ENCODE measurements at places on chromosomes 6 and 20.
A peak's percentile ranks its signal among the peaks of the same experiment; 100 is the strongest.

- DNase-seq: no peak
Measured at GRCh38 chr6:72559555-72559954, 62.3 kb upstream of the KCNQ5 start.

GRCh38 chr6:36666826-36667591 lies 11.5 kb upstream of the CDKN1A start:
- no peak for DNase-seq

- no peak for DNase-seq
Measured at GRCh38 chr6:20705741-20706140, 171.5 kb downstream of the CDKAL1 start.

GRCh38 chr6:39599973-39600372 lies 125.2 kb downstream of the KIF6 start:
- DNase-seq: no peak

DNA sequence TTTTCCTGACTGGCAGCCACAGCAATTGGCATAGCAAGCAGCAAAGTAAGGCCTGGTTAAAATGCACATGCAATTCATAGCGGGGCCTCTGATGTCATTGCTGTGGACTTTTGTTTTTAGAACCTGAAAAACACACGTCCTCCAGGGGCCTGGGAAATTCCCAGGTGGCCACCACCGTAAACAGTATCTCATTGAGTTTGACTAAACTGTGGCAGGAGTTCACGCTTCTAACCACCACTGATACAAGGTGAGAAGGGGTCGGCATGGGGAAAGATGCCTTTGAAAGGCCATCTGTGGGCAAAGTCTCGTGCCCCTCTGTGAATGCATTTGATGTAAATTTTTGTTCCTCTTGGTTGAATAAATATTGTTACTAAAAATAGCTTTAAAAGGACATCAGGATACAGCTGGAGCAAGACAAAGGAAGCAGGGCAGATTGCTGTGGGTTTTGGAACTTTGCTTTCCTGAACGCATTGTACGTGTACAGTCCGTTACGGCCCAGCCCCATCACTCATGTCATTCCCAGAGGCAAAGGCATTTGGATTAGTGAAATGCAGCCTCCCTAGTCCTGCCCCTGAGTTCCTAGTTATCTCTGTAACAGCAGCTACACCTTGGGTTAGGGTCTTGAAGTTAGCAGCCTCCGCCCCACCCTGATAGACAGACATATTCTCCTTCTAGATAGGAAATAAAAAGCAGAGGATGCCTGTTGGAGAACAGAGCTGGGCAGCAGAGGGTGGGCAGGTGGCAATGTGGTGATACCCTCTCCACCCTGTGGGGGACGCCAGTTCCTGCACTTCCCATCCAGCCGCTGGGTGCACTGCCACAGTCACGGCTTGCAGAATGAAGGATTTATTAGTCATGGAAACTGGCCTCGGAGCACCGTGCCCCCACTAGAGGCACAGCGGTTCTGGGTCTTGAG lies 80.3 kb downstream of the ZDHHC14 start:
- DNase-seq: peak; percentile 36

DNA sequence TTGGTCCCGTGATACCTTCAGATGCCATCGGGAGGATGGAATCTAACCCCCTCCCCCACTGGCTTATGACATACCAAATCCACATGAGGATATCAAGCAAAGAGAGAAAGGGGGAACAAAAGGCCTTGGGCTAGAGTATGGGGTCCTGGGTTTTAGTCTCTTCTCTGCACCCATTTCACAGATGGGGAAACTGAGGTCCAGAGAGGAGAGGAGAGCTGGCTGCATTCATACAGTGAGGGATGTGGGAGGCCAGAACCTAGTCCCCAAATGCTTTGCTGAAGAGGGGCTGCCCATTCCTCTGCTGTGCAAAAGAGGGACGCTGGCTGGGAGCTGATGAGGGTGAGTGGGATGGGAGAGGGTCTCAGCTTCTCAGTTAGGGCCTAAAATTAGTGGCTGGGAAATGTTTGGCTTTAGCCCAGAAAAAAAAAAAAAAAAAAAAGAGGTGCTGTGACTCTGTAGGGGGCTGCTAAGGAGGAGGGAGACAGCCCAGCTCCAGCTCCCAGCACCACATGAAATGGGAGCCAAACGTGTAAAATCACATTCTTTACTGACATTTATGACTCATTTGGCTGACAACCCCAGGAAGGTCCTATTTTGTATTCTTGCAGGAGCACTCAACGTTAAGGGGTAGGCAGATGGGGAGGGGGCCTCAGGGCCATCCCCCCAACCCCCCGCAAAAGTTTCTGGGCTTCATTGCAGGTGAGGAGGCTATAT lies 11.9 kb downstream of the XKR7 start:
- no peak for DNase-seq

GRCh38 chr6:90388395-90388794 lies 91.8 kb upstream of the BACH2 start:
- DNase-seq: no peak

GRCh38 chr6:87501809-87502572 lies 29.2 kb downstream of the SLC35A1 start:
- no peak for DNase-seq

GRCh38 chr6:37283268-37283667 lies 25.3 kb upstream of the TMEM217 start:
- DNase-seq: no peak

- no peak for DNase-seq
Measured at GRCh38 chr20:8583012-8583565, 451.0 kb downstream of the PLCB1 start.

GRCh38 chr20:41078329-41078728 lies 49.7 kb downstream of the TOP1 start:
- DNase-seq: no peak

- no peak for DNase-seq
Measured at GRCh38 chr6:127447780-127448179, 11.4 kb downstream of the KIAA0408 start.

- no peak for DNase-seq
Measured at GRCh38 chr6:91538622-91539021, 951.8 kb upstream of the MAP3K7 start.

- no peak for DNase-seq
Measured at GRCh38 chr6:147823936-147824335, 315.4 kb downstream of the SAMD5 start.

DNA sequence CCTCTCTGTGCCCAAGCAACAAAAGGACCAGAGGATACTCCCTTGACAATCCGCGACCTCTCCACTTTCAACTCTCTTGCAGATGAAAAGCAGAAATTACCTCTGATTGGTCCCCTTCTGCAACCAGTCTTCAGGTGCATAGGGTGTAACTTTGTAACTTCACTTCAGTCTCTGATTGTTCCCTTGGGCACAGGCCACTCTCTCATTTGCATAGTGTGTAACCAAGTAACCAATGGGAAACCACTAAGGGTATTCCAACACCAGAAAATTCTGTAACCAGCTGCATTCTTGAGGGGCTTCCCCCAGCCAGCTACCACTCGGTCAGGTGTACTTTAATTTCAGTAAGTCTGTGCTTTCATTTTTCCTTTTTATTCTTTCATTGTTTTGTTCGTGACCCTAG lies 4.4 kb upstream of the RAET1L start:
- DNase-seq: no peak

- DNase-seq: no peak
Measured at GRCh38 chr20:57999465-58000111, 228.9 kb downstream of the ANKRD60 start.

- no peak for DNase-seq
Measured at GRCh38 chr6:82123632-82124031, 123.9 kb downstream of the IBTK start.
